ENCODE measurements at places on chromosomes 2 and 18. TPM values are rescaled to one million over a fixed set of nuclear protein-coding genes. Genes with fewer than 3 reads are reported as not detected.

DNA sequence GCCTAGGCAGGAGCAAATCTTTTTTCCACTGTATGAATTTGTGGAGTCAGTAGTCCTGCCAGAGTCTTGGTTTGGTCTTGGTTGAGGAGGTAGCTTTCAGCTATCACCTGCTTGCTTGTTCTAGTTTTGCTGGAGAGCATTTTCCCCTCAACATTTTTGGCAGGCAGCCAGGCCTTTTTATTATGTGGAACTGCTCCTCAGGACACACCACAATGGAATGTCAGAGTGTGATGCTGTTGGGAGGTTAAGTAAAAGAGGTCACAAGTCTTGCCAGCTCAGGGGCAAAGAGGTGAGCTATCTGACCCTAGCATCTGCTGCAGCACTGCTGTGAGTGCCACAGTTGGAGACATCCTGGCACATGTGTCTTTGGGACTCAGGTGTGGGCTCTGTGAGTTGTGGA is 258.0 kb downstream of the CNTNAP5 start:
- DNase-seq = no peak

DNA sequence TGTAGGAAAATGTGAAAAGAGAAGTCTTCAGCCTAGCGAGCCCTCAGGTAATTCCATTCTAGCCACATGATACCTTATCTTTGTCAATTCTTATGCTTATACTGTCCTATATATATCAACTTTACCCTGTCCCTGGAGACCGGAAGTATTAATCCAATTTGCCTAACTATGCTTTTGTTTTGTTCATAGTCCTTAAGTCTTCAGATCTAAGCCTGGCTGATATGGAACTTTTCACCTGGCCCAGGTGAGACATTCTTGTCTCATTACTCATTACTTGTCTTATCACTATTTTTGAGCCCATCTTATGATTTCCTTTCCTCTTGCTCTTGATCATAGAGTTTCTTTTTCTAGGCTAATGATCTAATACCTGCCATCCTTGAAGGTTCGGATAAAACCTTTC is 194.1 kb upstream of the FANCL start:
- DNase-seq = no peak

- no peak for DNase-seq
Measured at GRCh38 chr2:172462849-172463381, 35.5 kb downstream of the ITGA6 start.

DNA sequence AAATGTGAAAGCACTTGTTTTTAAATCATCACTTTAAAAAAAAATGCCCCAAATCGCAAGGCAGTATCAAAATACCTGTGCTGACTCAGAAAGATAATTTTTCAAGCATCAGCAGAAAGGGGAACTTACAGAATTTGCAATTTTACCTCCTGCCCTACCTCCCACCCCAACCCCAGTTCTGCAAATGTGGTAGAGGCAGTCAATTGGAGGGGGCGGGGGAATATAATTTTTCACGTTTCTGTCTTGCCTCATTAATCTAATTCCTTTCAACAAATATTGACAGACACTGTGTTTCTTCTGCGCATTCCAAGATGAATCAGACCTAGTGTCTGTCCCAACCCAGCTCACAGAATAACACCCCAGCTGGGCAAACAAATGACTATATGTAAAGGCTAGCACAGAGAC is 76.8 kb downstream of the ALPK2 start:
- DNase-seq = no peak

DNA sequence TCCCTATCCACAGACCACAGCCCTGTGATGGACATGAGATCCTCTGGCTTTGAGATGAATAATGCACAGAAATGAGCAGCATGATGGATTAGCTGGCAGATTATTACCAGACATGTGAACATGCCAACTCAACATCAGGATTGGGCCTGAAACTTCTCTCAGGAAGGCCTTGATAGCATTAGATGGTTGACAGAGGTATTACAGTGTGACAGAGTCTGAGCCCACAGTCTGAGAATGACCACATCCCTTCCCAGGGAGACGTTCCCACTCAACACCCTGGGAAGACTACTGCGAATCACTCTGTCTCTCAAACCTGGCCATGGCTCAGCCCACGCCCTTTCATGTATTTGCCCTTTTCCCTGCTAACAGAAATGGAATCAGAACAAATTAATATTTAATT is 66.9 kb downstream of the BCL11A start:
- DNase-seq = no peak

- DNase-seq = no peak
Measured at GRCh38 chr2:172974762-172975161, 100.9 kb upstream of the MAP3K20 start.

GRCh38 chr2:239756031-239756789 is 268.9 kb downstream of the NDUFA10 start:
- DNase-seq = no peak

DNA sequence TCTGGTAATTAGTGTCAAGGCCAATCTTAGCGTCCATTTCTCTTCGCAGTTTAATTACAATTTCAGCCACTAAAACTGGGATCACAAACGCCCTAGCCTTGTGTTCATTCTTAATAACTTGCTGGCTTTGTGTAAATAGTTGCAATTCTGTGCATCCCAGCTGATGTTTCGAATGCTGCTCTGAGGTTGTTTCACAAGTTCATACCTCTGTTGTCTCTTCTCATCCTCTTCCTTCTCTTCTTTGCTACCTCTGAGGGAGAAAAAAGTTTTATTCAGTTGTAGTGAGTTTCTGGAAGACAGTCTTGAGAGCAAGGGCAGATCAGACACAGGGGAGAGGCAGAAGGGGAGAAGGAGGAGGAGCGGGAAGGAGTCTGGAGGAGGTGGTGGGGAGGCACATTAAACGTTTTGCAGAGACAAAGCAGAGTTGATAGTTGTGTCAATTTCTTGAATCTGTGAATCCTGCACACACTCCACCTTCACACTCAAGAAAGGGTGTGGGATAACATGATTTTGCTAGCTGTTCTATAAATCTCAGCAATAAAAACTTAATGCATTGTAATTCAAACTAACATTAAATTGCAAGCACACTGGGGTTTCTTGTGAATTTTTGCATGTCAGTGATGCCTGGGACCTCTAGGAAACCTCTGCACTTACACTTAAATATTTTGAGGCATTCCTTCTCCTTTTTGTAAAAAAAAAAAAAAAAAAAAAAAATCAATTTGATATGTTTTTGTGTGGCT is 6.8 kb downstream of the MEIS1 start:
- no peak for DNase-seq

DNA sequence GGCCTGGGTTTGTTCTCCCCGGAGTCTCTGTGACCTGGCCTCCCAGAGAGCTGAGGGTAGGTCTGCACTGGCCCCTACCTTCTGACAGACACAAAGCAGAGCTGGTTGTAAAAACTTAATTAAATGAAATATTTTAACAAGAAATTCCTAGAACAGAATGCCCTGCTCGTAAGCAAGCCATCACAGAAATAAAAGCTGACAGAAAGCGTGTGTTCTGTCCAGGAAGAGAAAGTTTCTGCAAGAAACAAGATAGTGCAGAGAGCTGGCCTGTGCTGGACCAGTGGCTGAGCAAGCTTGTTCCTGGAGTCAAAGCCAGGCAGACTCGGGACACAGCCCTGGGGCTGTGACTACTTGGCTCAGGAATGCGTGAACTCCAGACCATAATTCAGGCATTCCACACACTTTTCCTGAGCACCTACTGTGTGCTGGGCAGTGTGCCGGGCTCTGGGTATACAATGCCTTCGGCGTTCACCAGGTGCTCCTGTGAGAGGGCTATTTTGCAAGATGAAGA is 51.6 kb downstream of the APOB start:
- no peak for DNase-seq

GRCh38 chr2:39260087-39260486 is 16.3 kb upstream of the CDKL4 start:
- DNase-seq = no peak

- DNase-seq = no peak
Measured at GRCh38 chr18:35438480-35439234, 59.1 kb downstream of the INO80C start.

The VPS4B gene
- total RNA-seq = 21.4 TPM

The NYAP2 gene
- not detected for total RNA-seq

The CCDC85A gene
- total RNA-seq = 2.5 TPM

The LYG2 gene
- not detected for total RNA-seq

The PLEK gene
- 21.5 TPM for total RNA-seq
